ENCODE measurements at places on chromosomes 7 and 10.

- no peak for DNase-seq
Observed at GRCh38 chr10:120260456-120260855, 196.6 kb upstream of the PLPP4 start.

- no peak for DNase-seq
Observed at GRCh38 chr7:13904689-13905088, 84.8 kb downstream of the ETV1 start.

GRCh38 chr7:128729494-128729893 lies 9.7 kb upstream of the CALU start:
- DNase-seq, result no peak

DNA sequence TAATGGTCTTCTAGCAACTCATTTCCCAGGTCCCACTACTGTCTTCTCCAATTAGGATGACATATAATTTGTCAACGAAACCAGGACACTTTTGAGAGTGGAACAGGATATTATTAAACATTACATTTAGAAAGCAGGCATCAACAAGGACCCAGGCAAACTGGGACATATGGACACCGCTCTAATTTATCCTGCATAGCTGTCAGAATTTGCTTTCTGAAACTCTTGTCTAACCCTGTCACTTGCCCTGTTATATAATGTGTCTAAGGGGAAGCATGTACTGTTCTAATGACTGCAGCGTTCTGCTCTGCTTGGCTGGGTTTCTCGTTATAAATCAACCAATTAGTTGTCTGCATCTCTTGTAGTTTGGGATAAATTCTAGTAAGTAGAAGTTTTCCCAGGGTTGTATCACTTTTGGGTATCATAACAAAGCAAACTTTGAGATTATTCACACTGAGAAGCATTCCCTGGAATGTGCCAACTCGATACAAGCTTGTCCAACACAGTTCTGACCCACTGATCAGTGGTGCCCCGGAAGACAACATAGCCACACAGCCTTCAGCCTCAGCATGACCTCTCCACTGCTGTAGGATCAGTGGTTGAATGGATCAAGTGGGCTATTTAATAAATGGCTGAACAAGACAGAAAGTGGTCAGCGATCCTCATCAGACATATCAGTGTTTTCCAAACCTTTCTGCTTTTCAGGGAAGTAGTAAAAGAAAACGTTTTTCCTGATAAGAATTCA lies 228.1 kb downstream of the KIF20B start:
- no peak for DNase-seq

DNA sequence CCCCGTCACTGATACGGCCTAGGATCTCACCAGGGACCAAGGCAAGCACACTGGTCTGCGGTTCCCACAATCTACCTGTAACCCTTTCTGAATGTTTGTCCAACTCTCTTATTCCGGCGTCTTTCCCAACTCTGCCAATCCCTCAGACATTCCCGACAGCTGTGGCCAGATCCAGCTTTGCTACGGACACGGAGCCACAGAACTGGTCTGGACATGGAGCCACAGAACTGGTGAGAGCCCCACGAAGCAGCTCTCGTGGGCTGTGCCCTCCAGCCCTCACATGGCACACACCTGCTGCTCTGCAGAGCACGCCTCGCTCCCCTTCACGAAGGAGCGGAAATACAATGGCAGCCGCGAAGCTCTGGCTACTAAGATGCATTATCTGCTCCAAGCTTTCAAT lies 376.8 kb downstream of the DNAJB6 start:
- DNase-seq, result no peak

DNA sequence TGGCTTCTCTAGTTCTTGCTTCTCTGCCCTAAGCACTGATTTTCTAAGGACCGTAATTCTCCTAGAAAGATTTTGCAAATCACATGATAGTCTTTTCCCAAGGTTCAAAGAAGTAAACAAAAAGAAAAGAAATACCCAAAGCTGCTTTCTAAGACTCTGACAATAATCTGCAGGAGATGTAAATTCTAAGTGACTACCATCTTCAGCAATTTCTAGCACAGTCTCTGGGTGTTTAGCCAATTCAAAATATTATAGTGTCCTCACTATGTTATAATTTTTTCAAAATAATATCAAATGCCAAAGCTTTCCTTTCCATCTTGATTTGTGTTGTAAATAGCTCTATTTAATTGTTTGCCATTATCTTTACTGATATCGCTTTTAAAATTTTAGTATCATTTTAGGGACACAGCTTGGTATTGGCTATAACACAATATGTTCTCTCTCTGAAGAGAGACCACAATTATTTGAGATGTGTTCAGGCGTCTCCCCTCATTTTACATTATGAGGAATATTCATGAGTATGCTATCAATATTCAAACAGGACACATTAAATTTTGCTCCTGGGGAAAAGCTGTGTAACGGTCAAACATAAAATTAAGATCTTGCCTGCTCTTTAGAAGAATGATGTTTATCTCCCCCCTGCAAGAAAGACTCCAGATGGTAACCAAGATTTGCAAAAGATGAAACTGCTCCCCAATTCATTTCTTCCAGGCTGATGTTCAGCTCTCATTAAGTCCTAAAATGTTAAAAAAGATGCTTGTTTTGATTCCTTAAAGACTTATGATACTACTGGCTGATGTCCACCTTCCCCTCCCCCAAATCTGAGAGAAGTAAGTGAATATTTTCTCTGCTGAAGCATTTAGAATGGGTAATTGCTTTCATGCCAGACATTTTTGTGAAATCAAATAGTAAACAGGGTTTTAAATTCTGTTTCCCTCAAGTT lies 191.9 kb upstream of the WDR11 start:
- no peak for DNase-seq

- DNase-seq, result no peak
Observed at GRCh38 chr7:30252885-30253795, 31.3 kb upstream of the ZNRF2 start.

DNA sequence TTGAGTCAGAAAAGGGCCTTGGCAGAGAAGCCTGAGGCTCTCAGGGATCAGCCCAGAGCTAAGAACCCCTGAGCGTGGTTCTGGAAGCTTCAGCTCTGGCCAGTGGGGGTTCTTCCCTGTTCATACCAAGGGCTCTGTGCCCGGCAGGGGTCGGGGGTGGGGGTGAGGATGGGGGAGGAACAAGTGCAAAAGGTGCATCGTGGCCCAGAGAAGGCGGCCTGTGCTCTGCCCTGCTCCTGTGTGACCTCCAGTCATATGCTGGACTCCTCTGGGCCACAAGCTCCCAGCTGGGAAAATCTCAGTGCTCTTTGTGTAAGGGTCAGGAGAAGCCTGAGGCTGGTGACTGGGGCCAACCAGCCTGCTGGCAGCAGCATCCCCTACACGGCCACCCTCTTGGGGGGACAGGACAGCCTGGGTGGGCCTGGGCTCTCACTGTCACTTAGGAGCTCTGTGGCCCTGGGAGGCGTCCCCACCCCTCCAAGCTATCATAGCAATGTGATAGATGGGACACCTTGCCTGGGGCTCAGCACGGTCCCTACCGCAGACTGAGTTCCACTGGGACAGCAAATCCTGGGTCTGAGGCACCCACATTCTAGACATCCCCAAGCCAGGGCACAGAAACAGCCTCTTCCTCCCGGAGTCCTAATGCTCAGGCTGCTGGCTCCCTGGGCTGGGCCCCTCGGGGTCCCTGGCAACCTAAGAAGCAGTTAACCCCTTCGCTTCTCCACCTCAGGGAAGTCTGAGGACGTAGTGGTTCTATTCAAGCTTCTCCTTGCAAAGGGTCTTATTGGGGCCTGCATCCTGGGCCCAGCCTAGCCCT lies 2.5 kb downstream of the MMRN2 start:
- DNase-seq, result no peak

DNA sequence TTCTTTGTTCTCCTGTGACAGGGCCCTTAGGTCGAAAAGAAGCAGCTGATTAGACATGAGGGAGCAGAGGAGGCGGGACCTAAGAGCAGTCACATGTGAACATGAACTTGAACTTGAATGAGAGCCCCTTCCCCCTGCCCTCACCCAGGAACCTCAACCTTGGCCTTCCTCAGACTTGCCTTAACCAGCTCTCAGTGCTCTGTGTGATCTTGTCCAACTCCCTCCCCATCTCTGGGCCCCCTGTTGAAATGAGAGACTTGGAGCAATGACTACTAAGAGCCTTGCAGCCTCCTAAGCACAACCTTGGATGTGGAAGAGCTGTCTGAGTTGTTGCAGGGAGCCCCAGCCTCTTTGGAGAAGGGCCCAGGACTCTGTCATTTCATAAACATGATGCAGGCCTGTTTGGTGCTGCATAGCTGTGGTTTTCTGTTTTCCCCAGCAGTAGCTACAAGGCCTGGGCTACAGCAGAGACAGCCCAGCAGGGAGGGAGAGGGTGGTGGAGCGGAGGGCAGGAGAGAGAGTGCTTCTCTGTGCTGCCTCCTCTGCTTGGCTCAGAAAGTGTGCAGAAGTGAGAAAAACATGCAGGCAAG lies 123.9 kb upstream of the ZMIZ1 start:
- DNase-seq, result no peak

GRCh38 chr7:112120696-112121217 lies 85.4 kb downstream of the DOCK4 start:
- DNase-seq, result no peak

DNA sequence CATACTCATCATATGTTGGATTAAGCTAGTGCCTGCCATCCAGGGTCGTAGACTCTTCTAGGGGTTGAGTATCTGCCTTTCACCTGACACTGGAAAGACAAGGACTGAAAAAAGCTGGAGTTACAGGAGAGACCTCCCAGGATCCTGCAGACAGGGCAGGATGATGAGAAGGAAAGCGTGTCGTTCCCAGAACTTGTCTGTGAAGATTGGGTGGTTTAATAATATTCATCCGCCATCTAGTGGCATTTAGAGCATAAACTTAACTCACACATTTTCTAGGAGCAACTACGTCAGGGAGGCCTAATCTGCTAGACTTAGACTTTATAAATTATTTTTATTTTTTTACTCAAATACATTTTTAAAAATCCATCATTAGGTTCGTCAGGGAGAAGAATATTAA lies 59.6 kb downstream of the ADRB1 start:
- no peak for DNase-seq

- no peak for DNase-seq
Observed at GRCh38 chr7:90172624-90173023, 18.4 kb downstream of the STEAP1 start.

GRCh38 chr10:17003651-17004286 lies 125.8 kb downstream of the CUBN start:
- no peak for DNase-seq

- no peak for DNase-seq
Observed at GRCh38 chr7:132276234-132276630, 300.0 kb downstream of the PLXNA4 start.

DNA sequence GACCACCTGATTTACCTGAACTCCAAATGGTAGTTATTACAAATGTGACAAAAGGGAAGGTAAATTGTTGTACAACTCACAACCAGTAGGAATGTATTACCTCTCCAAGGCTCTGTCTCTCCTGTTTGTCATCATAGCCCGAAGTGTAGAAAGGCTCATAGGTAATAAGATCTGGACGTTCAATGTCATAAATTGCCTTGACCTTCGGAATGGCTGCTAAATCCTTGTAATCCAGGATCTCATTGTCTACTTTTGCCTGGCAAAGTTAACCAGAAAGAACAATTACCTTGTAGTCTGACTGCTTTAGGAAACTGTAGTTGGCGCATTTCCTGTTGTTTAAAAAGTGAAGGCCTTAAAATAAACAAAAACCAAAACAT lies 68.6 kb upstream of the AFAP1L2 start:
- no peak for DNase-seq

GRCh38 chr7:116785843-116786242 lies 76.5 kb upstream of the CAPZA2 start:
- DNase-seq, result no peak

- no peak for DNase-seq
Observed at GRCh38 chr10:42827201-42827600, 44.6 kb downstream of the BMS1 start.

GRCh38 chr7:35648367-35648766 lies 46.6 kb downstream of the HERPUD2 start:
- DNase-seq, result no peak

DNA sequence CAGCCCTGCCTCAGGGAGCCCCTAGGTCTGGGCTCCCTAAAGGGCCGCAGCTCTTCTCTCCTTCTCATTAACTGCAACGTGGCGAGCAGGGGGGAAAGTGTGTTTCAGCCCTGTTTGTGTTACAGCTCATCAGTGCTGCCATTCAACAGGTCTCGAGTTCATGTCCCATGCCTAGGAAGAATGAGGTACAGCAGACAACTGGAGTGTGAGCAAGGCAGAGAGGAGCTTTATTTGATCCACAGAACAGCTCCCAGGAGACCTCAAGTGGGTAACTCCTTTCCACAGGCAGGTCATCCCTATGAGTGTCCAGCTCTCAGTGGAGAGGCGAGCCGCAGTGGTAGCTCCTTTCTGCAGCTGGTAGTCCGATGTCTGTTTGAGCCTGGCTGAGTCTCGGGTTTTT lies 313.1 kb downstream of the AUTS2 start:
- DNase-seq, result no peak

DNA sequence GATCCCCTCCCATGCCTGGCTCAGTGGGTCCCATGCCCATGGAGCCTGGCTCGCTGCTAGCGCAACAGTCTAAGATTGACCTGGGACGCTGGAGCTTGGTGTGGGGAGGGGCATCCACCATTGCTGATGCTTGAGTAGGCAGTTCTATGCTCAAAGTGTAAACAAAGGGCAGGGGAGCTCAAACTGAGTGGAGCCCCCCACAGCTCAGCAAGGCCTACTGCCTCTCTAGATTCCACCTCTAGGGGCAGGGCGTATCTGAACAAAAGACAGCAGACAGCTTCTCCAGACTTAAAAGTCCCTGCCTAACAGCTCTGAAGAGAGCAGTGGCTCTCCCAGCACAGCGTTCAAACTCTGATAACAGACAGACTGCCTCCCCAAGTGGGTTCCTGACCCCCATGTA lies 31.2 kb upstream of the FFAR4 start:
- DNase-seq, result no peak

DNA sequence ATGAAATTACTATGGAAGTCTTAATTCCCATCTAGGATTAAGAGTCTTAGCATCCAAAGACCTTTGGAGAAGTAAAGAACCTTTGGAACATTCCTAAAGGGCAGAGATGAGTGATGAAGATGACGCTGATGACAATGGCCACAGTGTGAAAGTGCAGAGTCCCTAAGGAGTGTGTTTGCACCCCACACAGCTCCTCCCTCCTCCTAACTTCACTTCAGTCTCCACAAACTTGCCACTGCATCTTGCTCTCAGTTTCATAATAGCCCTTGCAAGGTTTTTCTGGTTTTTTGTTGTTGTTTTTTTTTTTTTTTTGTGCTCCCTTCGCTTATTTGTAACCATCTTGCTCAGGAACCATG lies 117.5 kb upstream of the ANLN start:
- DNase-seq, result no peak

DNA sequence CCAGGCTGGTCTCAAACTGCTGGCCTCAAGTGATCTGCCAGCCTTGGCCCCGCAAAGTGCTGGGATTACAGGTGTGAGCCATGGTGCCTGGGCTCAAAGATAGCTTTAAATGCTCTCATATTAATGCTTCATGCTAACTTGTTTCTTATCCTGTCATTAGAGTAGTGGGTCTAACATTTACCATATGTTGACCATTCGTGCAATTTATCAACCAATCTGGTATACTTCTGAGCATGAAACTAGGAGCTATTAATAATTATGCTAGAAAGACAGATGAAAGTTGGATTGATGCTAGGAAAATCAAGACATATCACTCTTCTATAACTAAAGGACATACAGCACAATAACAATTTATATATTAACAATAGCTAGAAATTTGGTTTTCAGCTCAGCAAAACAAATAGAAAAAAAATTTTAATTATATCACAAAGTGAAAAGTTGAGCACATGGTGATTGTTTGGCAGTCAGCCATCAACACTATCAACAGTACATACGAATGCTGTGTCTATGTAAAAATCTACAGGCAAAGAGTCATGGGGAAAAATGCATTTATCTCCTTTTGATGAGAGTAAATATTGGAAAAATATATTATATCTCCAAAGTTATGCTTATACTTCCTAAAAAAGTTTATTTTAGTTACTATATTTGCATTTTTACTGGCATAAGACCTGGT lies 112.1 kb upstream of the ABCB5 start:
- DNase-seq, result no peak
